ENCODE measurements at places on chromosomes 6 and 20.

GRCh38 chr6:158416883-158417759, 104.9 kb downstream of the TULP4 start:
- DNase-seq, result no peak

DNA sequence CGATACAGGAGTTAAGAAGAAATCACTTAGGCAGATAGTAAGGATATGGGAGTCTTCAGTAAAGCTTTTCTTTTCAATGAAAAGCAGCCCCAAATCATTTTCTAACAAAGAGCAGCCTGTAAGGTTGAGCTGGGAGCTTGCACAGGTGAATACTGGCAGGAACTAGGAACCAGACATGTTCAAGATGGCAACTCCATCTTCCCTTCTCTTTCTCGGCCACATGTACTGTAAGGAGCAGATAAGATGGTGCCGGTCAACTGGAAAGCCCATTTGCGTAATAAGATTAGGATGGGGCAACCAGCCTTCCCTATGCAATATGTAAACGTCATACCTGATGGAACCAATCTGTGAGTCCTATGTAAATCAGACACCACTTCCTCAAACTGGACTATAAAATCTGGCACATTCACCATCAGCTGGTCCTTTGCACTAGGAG, 46.2 kb upstream of the RNGTT start:
- no peak for DNase-seq

DNA sequence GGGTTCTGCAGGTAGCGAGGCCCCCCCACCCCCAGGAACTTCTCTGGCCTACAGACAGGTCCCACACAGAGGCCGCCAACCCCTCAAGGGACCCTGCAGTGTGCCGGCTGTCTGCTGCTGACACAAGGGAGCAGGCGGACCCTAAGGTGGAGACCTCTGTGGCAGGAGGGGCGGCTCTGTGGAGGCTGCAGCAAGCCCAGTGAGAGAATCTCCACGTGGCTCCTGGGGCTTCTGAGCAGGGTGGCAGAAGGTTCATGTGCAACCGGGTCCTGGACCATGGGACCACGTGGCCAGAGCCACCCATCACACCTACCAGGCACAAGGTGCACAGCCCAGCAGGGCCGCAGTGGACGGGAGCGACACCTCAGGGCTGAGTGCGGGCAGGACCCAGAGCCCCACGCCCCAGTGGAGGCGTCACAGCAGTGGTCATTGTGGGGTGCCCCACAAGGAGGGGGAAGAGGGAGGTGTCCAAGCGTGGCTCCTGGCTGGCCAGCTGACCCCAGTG, 4.3 kb downstream of the ARFRP1 start:
- DNase-seq, result no peak

GRCh38 chr6:90028066-90028778, 134.0 kb downstream of the GJA10 start:
- DNase-seq, result no peak

- DNase-seq, result no peak
These were observed 88.8 kb downstream of the GMPR start for GRCh38 chr6:16326971-16327776.

GRCh38 chr6:162085561-162085960, 642.0 kb downstream of the PRKN start:
- DNase-seq, result no peak

- no peak for DNase-seq
These were observed 54.1 kb upstream of the NT5E start for GRCh38 chr6:85395746-85396145.

DNA sequence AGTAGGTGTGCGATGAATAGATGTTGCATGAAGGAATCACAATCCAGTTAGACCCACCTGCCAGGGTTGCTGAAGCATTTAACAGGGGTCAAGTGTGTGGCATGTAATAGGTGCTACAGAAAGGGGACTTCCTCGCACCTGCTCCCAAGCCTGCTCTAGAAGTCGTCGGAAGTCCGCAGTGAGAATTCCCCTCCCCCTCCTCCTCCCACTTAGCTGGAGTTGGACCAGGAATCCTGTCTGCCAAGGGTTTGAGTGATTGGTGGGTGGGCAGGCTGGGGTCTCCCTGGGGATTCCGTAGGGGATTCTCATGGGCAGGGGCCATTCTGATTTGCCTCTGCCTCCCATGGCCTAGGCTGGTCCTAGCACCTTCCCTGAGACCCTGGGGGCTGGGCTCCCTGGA, 10.3 kb downstream of the SCRT2 start:
- no peak for DNase-seq

DNA sequence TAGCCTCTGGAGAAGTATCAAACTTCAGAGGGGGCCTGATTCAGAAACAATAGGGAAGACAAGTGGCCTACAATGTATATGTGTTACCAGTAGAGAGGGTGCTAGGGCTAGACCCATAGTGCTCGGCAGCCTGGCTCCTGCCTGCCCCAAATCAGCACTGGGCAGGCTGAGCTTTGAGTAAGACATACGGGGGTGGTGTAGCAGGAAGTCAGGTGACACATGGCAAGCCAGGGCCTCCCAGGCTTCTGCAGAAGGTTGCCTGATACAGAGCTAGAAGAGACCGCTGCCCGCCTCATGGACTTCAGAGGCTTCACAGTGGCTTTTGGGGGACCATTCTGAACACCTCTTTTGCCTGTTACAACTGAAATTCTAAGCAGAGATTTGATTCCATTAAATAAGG, 43.4 kb downstream of the RALY start:
- no peak for DNase-seq

DNA sequence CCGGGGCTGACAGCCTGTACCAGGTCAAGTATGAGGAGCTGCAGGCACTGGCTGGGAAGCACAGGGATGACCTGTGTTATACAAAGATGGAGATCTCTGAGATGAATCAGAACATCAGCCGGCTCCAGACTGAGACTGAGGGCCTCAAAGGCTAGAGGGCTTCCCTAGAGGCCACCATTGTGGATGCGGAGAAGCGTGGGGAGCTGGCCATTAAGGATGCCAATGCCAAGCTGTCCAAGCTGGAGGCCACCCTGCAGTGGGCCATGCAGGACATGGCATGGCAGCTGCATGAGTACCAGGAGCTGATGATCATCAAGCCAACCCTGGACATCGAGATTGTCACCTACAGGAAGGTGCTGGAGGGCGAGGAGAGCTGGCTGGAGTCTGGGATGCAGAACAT, 46.8 kb downstream of the KIAA0319 start:
- no peak for DNase-seq

GRCh38 chr20:9583151-9583550, 68.8 kb downstream of the LAMP5 start:
- no peak for DNase-seq

- DNase-seq, result no peak
These were observed 132.3 kb upstream of the BMP2 start for GRCh38 chr20:6635034-6635736.

GRCh38 chr6:150395388-150396009, 26.7 kb downstream of the IYD start:
- DNase-seq, result no peak

Measured in AG09319 (cell line).